Ammon's horn (tissue), 1 donor: ENCODE measurements at places on chromosomes 7 and 10.

- DNase-seq = peak; percentile 24
Measured at GRCh38 chr7:91089382-91089963, 174.8 kb upstream of the FZD1 start.

DNA sequence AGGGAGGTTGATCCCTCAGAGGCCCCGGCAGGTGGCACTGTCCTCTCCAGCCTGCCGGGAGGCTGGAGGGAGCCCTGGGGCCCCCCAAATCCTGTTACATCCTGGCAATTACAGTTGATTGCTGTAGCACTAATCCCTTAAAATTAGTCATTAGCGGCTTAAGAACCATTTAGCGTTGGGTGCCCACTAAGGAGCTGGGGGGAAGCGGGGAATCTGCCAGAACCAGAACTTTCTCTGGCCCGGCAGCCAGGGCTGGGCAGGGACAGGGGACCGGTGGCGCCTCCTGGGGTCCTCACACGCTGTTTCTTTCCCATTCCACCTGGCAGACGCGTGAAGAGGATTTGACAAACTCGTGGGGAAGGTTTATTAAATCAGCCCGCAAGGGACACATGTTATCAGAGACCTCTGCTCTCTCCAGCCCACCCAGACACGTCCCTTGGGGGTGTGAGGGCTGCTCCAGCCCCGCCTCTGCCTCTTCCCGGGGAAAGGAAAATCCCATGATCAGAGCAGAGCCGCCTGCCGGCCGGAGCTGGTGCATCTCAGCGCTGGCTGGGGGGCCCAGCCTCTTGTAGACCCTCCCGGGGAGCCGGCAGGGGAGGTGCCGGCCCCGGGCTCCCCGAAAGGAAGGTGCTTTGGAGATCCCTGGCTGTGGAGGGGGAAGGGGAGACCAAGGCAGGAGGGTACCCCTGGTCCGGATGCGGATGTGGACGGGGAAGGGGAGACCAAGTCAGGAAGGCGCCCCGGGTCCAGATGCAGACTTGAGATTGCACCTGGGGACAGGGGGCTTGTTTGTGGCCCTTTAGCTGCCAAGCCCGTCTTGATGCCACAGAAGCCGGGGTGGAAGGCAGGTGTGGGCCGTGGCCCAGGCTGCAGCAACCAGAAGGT, 142.7 kb downstream of the ELFN1 start:
- DNase-seq = no peak

- no peak for DNase-seq
Measured at GRCh38 chr10:11115337-11115736, 97.7 kb downstream of the CELF2 start.

GRCh38 chr7:81003326-81003725, 84.5 kb upstream of the SEMA3C start:
- DNase-seq = no peak

GRCh38 chr10:78433766-78434535, 400.3 kb downstream of the RPS24 start:
- DNase-seq = peak; percentile 44

GRCh38 chr7:93316730-93317129, 84.6 kb downstream of the VPS50 start:
- DNase-seq = no peak

GRCh38 chr7:92762851-92763250, 73.5 kb downstream of the CDK6 start:
- DNase-seq = no peak

GRCh38 chr7:102415685-102416225, 17.6 kb upstream of the ORAI2 start:
- DNase-seq = no peak

DNA sequence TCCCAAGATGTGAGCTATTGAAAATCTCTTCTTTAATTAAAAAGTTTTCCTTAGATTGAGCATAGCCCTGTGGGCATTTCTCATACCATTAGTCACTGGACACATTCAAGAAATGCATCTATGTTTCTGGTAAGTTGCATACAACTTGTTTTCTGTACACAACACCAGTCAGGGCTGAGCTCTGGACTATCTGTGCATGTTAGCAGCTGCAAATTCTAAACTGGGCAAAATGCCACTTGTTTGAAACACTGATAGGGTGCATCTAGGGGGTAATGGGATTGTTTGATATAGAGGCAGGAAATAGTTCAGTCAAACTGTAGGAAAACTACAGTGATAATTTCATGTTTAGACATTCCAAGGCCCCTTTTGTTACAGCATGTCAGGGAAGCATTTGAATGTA, 145.6 kb upstream of the NPY start:
- DNase-seq = no peak

- DNase-seq = peak; percentile 93
Measured at GRCh38 chr10:12195603-12196506, at the start of the genes CDC123 and NUDT5. TSS of gene CDC123 (plus strand) at chr10:12196188. CDS start at chr10:12196246, 58 bp downstream. TSS of gene NUDT5 (minus strand) at chr10:12195891. CDS start at chr10:12186291, 9,600 bp downstream.

GRCh38 chr10:70820976-70821750, 5.4 kb downstream of the SGPL1 start:
- DNase-seq = no peak

- peak; percentile 20 for DNase-seq
Measured at GRCh38 chr7:24573554-24574338, 494 bp downstream of the PALS2 start.

DNA sequence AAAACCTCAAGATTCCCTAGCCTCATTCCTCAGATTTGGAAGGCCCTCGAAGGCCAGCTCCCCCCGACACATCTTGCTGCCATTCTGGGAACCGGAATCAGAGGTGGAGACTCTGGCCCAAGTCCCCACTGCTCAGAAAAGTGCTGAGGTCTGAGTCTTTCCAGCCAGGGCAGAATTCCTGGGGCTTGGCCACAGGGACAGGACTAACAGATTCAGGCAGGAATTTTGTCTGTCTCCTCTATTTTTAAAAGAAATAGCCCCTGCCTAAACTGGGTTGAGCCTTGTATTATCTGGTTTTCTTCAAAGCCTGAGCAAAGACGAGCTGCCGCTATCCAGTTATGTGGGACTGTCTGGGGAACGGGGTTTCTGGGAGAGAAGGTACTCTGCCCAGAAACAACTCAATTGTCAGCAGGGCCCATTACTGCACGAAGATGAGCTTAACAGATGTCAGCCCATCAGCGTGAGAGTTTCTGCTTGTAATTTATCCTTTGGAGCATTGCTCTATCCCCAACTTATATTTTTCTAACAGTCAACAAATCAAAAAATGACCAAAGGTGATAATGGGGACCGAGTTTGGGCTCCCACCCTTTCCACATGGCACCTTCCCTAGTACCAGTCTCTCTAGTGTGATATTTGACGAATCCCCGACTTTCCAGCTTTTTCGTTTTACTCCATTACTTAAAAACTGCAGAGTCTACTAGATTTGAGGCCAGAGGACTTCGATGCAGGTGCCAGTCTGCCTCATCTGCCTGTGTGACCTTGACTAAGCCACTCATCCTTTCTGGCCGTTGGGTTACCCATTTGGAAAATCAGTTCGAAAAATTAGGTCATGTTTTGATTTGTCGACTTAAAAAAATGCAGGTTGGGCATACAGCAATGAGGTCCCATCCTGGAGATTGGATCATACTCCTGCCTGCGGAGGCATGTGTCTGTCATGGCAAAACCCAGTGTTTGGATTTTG, 110.9 kb downstream of the WDR11 start:
- DNase-seq = no peak

DNA sequence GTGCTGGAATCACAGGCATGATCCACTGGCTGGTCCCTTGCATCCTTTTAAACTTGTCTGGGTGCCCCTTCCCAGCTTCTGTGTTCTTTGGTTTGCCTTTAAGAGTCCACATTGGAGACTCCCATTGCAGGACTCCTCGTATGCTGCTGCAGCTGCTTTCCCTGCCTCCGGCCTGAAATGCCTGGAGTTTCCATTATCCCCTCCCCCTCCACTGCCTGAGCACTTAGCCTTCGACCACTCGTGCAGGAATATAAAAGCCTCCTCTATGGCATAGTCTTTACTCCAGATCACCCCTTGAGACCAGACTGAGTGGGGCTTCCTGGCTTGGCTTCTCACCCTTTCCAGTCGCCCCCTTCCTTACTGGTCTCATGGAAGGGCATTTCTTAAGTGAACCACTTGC, 80.2 kb downstream of the RHOBTB1 start:
- DNase-seq = no peak

GRCh38 chr10:132526676-132527075, 10.9 kb upstream of the INPP5A start:
- no peak for DNase-seq

DNA sequence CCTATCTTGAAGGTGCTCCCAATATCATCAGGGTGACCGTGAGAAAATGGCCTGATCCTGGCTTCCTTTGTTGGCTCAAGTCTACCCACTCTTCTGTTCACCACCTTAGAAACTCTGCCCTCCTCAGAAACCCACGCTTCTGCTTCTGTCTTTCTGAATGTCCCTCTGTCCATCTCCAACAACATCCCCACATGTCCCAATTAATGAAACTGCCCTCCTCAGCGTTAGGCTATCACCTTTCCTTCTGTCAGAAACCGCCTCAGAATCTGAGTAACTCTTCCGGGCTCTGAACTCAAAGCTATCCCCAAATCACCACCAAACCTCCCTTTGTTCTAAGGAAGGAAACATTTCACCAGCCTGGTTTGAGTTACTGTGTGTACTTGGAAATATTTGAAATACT, 315.8 kb upstream of the ZNF32 start:
- DNase-seq = no peak

DNA sequence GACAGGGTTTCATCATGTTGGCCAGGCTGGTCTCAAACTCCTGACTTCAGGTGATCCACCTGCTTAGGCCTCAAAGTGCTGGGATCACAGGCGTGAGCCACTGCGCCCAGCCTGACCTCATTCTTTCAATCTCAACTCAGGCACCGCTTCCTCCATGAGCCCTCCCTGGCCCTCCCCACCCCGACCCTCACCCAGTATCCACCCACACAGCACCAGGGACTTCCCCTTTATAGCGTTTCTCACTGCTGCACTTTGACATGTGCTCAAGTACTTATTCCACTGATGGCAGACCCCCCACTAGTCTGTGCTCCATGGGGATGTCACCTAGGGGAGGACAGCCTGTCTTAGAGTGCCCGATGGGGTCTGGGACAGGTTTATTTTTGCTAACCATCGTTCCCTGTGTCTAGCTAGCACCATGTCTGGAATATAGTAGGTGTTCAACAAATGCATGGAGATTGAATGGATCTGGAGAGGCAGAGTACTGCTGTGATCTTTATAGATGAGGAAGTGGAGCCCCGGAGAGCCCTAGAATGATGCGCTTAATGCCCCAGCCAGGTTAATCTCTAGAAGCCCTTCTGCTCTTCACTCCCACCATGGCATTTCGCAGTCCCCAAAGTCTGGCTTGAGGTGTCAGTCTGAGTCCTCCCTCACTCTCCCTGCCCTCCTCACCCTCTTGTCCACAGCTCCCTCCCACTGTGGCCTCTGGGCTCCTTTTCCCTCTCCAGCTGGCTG, 258.8 kb downstream of the RPS24 start:
- no peak for DNase-seq

DNA sequence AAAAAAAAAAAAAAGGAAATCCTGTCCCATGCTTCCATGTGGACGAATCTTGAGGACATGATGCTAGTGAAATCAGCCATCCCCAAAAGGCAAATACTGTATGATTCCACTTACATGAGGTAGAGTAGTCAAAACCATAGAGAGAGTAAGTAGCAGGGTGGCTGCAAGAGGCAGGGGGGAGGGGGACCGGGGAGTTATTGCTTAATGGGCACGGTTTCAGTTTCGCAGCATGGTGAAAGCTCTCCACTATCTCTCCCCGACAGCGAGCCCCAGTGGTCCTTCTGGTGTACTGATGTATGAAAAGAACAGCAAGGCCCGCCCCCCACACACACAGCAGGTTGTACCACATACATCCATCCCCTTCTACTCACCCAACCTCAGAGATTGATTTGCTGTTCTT, 32.8 kb downstream of the NOD1 start:
- peak; percentile 83 for DNase-seq

DNA sequence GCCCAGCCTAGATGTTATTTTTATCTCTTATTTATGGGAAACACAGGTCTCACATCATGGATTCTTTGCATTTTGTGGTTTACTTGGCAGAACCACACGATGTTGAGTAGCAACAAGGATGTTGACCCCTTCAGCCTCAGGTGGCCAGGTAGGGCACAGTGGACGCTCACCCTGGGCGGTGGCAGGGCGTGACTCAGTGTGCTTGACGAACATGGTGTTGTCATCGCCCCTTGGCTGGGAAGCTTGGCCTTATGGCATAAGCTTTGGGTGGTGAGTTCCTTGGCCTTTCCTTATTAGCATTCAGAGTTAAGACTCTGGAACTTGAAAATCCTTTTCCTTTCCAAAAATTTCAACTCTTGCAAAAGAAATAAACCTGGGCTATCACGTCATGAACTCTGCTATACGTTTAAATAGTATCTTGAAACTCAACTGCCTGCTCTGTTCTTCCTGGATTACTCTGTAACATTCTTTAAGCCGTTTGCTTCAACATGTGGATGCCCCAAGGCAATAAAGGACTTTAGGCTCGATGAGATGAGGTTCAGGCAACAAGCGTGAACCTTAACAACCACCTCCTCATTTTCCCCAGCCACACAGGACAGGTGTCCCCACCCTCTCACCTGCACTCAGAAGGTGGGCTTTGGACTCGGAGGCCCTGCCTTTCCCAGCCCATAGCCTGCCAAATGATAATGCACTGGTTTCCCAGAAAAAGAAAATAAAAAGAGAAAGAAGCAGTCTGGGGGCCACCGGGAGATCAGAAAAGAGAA, 22.5 kb upstream of the ECHDC3 start:
- no peak for DNase-seq

- no peak for DNase-seq
Measured at GRCh38 chr10:6774406-6774805, 194.3 kb upstream of the PRKCQ start.

DNA sequence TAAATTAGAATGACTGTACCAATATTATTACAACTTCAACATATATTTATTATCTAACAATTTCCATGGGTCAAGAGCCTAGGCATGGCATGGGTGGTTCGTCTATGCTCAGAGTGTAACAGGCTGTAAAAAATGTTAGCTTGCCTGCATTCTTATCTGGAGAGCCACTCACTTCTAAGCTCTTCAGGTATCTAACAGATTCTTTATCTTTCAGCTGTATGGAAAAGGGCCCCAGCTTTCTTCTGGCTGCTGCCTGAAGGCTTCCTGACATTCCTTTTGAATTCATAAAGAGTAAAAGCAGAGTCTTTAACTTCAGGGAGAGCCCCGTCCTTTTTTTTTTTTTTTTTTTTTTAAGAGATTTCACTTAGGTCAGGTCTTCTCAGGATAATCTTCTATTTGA, 648.8 kb downstream of the NXPH1 start:
- no peak for DNase-seq

- no peak for DNase-seq
Measured at GRCh38 chr10:70874061-70874460, 14.3 kb downstream of the PCBD1 start.

GRCh38 chr7:12028508-12028907, 182.6 kb upstream of the TMEM106B start:
- no peak for DNase-seq

- no peak for DNase-seq
Measured at GRCh38 chr7:141748396-141748795, 10.2 kb downstream of the SSBP1 start.

- DNase-seq = no peak
Measured at GRCh38 chr10:131211559-131211958, 100.0 kb downstream of the TCERG1L start.

GRCh38 chr7:51308265-51308664, 8.3 kb downstream of the COBL start:
- no peak for DNase-seq
